Thymus (tissue), 14 donors: ENCODE measurements at places on chromosomes 1 and 21.

- no peaks in the 10 kb centered on the region for H3K36me3 ChIP-seq
- no peak overlapping the region for H3K27ac ChIP-seq
- no peak overlapping the region for H3K4me3 ChIP-seq
Observed at GRCh38 chr21:32237021-32237420, 41.8 kb downstream of the MIS18A start.

- no peaks in the 10 kb centered on the region for H3K27me3 ChIP-seq
- no peaks in the 10 kb centered on the region for H3K36me3 ChIP-seq
- no peak overlapping the region for H3K4me3 ChIP-seq
- H3K27ac ChIP-seq = no peak overlapping the region
- DNase-seq = no peak
- no peaks in the 10 kb centered on the region for H3K4me1 ChIP-seq
Observed at GRCh38 chr1:187275346-187275745, 446.6 kb downstream of the PLA2G4A start.

DNA sequence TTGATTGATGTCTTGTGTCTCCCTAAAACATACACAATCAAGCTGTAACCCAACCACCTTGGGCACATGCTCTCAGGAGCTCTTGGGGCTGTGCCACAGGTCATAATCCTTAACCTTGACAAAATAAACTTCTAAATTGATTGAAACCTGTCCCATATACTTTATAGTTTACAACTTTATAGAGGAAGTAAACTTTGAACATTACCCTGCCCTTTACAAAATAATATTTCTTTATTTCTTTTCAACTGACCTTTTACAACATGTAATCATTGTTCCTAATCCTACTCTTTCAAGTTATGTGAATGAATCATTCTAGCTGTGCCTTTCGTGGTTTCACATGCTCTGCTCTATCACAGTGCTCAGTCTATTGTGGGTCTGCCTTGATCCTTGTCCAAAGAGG is 118.3 kb upstream of the ATP1A1 start:
- no peaks in the 10 kb centered on the region for H3K36me3 ChIP-seq
- no peak overlapping the region for H3K4me3 ChIP-seq
- no peak for DNase-seq
- no peak overlapping the region for H3K27ac ChIP-seq
- no peaks in the 10 kb centered on the region for H3K27me3 ChIP-seq

- DNase-seq = no peak
- H3K27me3 ChIP-seq = peaks cover 2% of the 10 kb centered on the region
- no peaks in the 10 kb centered on the region for H3K36me3 ChIP-seq
- no peak overlapping the region for H3K27ac ChIP-seq
Observed at GRCh38 chr21:33201956-33202355, 27.8 kb upstream of the IFNAR2 start.

GRCh38 chr1:218852527-218852926 is 321.2 kb upstream of the LYPLAL1 start:
- H3K4me1 ChIP-seq = no peaks in the 10 kb centered on the region
- no peaks in the 10 kb centered on the region for H3K27me3 ChIP-seq
- no peaks in the 10 kb centered on the region for H3K36me3 ChIP-seq
- no peak for DNase-seq
- no peak overlapping the region for H3K27ac ChIP-seq

DNA sequence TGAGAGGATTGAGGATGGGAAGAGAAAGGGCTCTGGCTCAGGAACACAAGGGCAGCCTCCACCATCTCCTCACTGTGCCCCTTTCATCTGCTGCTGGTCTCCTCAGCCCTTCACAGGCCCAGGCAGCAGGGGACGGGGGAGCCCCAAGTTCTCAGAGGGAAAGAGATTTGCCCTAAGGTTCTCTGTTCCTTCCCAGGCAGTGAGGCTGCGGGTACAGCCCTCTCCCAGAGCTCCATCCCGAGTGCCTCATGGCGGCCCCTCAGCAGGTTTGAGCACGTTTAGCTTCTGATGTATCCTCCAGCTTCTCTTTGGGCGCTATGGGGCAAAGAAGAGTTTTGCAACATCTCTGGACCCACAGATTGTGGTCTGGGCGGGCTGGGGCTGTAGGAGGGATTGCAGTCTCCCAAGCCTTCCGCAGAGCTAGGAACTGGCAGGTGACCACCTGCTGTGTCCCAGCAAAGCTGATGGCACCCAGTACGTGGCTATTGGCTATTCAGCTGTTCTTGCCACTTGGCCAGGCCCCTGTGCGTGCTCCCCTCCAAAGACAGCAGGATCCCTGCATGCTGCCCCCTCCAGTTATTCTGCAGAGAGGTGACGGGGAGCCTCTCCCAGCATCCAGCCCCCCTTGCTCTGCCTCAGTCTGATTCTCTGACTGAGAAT is 10.1 kb downstream of the DISP3 start:
- no peak overlapping the region for H3K27ac ChIP-seq
- no peaks in the 10 kb centered on the region for H3K27me3 ChIP-seq
- no peak for DNase-seq
- no peak overlapping the region for H3K4me3 ChIP-seq
- H3K36me3 ChIP-seq = no peaks in the 10 kb centered on the region
- H3K4me1 ChIP-seq = no peaks in the 10 kb centered on the region

- H3K27ac ChIP-seq = peak overlapping the region; percentile 1
- H3K4me1 ChIP-seq = peaks cover 27% of the 10 kb centered on the region
- no peak for DNase-seq
- H3K27me3 ChIP-seq = no peaks in the 10 kb centered on the region
Observed at GRCh38 chr1:53947172-53947907, 1.2 kb downstream of the LRRC42 start.

GRCh38 chr1:103779932-103780331 is 30.2 kb downstream of the AMY1C start:
- no peak overlapping the region for H3K27ac ChIP-seq
- DNase-seq = no peak
- H3K4me3 ChIP-seq = no peak overlapping the region
- no peaks in the 10 kb centered on the region for H3K36me3 ChIP-seq

DNA sequence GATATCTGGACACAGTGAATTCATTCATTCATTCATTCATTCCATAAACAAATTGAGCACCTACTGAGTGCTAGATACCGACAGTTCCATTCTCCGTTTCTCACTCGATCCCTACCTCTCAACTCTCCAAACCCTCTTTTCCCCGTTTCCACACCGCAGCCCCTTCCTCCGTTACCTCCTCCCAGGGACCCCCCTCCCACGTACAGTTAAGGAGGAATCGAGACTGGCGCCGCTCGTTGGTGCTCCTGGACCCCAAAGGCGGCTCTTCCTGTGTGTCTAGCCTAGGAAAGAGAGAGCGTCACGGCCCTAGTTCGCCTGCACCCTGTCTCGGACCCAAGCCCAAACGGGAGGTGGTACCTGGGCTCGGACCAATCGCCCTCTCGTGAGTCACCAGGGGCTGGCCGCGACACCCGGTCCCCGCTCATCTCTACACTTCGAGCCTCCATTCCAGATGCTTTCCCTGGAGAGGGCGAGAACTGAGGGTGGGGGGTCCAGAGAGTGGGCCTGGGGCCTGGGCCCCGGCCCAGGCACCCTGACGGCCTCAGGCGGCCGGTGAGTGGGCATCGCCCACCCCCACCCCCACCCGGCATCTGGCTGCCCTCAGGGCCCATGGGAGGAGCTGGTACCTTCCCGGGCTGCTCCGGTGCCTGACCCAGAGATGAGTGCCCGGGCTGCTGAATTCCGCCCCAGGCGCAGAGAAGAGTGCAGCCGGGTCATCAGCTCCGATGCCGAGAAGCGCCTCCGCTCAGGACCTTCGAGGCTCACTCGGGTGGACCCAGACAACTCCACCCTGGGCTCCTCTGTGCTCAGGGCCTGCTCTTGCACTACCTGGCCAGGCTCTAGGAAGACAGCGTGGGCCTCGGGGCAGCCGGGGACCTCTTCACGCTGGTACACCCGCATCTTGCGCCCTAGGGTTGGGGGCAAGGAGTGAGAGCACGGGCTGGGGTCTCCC is 4.9 kb downstream of the ARHGEF19 start:
- peak overlapping the region; percentile 55 for H3K4me3 ChIP-seq
- H3K27me3 ChIP-seq = peaks cover 23% of the 10 kb centered on the region
- H3K27ac ChIP-seq = peak overlapping the region; percentile 96

- H3K4me1 ChIP-seq = no peaks in the 10 kb centered on the region
- no peaks in the 10 kb centered on the region for H3K36me3 ChIP-seq
- H3K4me3 ChIP-seq = no peak overlapping the region
Observed at GRCh38 chr1:19582318-19582717, 61.8 kb upstream of the NBL1 start.

DNA sequence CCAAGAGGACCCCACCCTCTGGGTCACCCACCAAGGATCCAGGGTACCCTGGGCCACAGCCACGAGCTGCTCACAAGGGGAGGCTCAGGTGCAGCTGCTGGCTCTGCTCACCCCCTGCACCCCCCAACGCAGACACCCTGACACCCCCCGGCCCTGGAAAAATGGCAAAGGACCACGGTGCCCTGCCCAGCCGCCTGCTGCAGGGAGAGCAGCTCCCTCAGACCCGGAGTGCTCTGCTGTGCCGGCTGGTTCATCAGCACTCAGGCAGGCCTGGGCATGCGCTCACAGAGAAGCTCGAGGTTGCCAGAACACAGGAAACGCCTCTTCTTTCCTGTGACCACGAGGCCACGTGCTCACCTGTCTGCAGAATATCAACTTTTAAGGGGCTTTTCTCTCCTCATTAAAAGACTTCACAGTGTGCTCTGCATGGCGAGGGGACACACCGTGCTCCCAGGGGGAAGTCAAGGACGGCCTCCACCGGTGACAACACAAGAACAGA is 4.3 kb upstream of the C1QTNF12 start:
- H3K27me3 ChIP-seq = peaks cover 21% of the 10 kb centered on the region
- no peak for DNase-seq
- no peak overlapping the region for H3K4me3 ChIP-seq
- peaks cover 3% of the 10 kb centered on the region for H3K4me1 ChIP-seq

DNA sequence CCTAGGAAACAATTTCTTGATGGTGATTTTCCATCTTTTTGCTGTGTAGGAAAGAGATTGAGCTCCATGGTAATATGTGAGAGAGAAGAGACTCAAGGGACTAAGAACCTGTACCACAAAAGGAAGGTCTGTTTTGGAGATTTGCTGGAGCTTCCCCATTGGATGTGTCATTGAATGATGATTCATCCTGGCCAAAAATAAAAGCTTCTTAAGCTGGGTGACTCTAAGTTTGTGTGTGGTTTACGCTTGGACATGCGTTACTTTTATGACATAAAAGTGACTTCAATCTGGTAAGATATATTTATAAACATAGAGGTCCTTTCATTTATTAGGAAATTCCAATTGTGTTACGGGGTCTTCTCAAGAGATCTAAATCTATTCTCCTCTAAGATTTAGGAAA is 17.4 kb upstream of the IL19 start:
- DNase-seq = no peak
- H3K4me1 ChIP-seq = peaks cover 14% of the 10 kb centered on the region
- H3K4me3 ChIP-seq = no peak overlapping the region
- H3K27ac ChIP-seq = no peak overlapping the region
- H3K27me3 ChIP-seq = no peaks in the 10 kb centered on the region

- no peaks in the 10 kb centered on the region for H3K36me3 ChIP-seq
- no peak overlapping the region for H3K4me3 ChIP-seq
- no peaks in the 10 kb centered on the region for H3K27me3 ChIP-seq
- no peak for DNase-seq
- H3K4me1 ChIP-seq = no peaks in the 10 kb centered on the region
Observed at GRCh38 chr1:201044119-201044518, 20.6 kb upstream of the KIF21B start.
